ENCODE measurements at places on chromosomes 6 and 20.

- DNase-seq = peak; percentile 83
These were observed 5.8 kb upstream of the SRXN1 start for GRCh38 chr20:658731-659291.

DNA sequence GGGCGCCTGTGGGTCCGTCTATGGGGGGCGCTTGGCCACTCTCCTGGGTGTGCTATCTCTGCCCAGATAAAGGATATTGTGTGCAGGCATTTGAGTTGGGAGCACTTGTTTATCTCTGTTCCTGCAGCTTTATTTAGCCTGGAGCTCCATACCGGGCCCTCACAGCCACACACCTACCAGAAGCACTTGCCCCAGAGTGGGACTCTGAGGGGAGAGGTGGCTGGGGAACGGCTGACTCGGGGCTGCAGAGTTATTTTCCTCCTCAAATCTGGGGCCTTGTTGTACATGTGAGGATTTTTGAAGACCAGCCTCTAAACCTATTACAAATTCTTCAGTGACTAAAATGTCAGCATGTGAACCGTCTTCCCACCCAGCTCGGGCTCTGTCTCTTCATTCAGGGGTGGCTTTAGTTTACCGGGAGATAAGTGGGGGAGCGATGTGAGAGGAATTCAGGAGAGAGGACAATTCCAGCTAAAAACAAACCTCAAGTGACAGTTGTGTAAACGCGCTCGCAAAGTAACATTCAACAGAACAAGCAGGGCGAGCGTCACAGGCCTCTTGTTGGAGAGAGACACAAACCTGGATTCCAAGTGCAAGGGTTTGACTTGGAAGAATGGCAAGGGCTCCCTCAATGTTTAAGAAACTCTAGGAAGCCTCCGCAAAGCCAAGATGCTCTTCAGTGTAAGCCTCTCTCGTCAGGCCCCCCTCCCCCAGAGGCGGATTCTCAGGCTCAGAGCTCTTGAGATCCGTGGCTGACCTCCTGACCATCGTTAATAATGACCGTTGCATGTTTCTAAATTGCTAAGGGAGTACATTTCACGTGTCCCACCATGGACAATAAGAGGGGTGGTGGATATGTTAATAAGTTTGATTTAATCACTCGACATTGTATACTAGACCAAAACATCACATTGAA is 548.9 kb downstream of the QKI start:
- no peak for DNase-seq

GRCh38 chr20:60402189-60403058 is 444.2 kb downstream of the CDH26 start:
- DNase-seq = no peak

- DNase-seq = peak; percentile 50
These were observed 411.7 kb downstream of the C6orf118 start for GRCh38 chr6:164897523-164898235.

DNA sequence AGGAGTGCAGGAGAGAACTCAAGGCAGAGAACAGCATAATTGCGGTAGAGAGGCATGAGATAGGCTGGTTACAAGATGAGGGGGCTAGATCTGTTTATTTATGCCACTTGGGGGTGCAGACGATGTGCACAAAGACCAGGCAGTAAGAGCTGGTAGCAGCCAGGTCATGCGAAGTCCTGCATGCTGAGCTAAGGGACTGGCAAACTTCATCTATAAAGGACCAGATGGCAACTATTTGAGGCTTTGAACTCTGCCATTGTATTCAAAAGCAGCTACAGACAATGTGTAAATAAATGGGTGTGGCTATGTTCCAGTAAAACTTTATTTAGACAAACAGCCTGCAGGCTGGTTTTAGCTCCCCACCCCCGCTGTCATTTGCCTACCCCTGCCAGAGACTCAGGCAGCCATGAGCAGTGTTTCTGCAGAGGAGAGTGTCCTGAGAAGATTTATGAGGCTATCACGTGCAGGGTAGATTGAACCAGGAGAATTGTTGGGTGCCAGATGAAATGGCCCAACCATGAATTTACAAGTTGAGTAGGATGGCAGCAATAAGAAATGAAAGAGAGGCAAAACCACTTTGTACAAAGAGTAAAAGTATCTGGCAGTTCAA is 253.4 kb upstream of the MOCS1 start:
- no peak for DNase-seq

- no peak for DNase-seq
These were observed 79.2 kb downstream of the EPM2A start for GRCh38 chr6:145656128-145656527.

DNA sequence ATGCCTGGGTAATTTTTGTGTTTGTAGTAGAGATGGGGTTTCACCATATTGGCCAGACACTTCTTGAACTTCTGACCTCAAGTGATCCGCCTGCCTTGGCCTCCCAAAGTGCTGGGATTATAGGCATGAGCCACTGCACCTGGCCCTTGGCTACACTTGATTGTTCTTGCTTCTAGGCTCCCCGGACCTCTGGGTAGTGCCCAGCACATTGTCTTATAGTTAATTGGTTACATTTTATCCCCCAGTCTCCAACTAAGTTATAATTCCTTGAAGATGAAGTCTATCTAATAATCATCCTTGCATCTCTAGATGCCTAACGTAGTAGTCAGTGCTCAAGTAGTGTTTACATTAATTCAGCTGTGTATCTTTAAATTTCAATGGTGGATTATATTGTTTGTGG is 11.8 kb downstream of the SMPDL3A start:
- no peak for DNase-seq

GRCh38 chr6:67889682-67889995 is 745.4 kb upstream of the ADGRB3 start:
- no peak for DNase-seq

DNA sequence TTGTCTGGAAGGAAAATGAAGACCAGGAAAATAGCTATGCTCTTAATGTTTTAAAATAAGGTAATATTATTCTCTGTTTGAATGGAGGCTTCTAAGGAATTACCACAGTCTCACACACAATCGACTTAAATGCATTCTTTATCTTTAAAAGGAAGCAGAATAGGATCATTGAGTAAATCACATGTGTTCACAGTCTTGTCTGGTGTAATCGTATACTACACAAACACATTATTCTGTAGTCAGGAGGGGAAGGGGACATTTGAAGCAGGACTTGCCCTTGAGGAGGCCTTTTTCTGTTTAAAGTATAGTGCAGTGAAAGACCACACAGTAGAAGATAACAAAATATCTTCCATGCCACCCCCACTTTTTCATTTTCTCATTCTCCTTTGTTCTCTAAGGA is 20.6 kb upstream of the REV3L start:
- no peak for DNase-seq

DNA sequence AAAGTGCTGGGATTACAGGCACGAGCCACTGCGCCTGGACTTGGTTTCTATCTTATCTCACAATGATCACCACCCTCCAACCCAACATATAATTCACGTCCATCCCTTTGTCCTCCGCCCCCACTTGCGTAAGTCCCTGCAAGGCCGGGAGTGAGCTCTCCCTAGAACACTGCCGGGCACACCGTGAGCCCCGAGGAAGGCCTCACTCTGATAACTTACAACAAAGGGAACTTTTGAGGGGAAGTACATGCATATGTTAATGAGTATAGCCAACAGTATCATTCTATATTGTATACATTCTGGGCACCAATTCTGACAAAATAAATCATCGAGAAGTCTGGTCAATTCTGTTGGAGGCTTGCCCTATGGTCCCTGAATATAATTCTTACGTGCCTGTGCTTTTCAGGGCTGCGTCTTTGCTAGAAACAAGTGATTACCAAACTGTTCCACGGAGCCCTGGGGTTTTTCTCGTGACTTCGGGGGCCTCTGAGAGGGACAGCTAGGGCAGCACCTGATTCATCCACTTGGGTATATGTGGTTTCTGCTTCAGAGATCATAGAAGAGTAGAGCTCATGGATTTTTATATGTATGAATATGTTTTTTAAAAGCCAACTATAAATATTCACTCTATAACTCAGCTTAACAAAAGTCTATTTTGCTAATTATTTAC is 469.8 kb upstream of the AGPAT4 start:
- no peak for DNase-seq

GRCh38 chr6:33305052-33305451 is 6.3 kb upstream of the RGL2 start:
- DNase-seq = no peak

DNA sequence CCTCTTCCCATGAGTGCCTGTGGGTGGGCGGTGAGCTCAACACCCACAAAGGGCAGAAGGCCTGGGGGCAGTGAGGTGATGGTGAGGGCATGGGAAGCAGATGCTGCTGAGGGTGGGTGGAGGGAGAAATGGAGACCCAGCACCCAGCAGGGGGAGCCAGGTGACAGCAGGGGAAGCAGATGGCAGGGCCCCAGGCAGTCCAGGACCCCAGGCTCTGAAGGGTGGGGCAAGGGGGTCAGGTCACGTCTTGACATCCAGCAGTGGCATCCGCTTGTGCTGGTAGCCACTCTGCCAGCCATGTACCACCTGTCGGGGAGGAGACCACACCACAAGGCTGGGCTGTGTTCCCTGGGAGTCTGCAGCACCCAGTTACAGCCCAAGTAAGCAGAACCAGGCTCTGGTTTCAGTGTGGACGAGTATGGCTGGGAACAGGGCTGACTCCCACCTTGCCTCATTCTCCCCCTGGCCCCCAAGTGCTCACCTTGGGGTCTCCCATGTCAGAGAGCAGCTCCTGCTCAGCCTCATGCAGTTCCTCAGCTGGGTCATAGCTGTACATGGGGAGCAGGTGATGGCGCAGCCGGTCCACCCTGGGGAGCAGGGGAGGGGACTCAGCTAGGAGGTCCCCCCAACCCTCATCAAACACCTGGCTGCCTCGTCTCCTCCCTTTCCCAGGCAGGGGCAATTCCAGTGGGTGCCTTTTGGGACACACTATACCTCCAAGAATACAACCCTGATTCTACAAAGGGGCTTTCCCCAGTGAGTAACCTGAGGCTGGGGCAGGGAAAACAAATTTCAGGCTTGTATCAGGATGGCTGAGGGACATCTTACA is 2.0 kb downstream of the SMIM29 start:
- DNase-seq = peak; percentile 80

DNA sequence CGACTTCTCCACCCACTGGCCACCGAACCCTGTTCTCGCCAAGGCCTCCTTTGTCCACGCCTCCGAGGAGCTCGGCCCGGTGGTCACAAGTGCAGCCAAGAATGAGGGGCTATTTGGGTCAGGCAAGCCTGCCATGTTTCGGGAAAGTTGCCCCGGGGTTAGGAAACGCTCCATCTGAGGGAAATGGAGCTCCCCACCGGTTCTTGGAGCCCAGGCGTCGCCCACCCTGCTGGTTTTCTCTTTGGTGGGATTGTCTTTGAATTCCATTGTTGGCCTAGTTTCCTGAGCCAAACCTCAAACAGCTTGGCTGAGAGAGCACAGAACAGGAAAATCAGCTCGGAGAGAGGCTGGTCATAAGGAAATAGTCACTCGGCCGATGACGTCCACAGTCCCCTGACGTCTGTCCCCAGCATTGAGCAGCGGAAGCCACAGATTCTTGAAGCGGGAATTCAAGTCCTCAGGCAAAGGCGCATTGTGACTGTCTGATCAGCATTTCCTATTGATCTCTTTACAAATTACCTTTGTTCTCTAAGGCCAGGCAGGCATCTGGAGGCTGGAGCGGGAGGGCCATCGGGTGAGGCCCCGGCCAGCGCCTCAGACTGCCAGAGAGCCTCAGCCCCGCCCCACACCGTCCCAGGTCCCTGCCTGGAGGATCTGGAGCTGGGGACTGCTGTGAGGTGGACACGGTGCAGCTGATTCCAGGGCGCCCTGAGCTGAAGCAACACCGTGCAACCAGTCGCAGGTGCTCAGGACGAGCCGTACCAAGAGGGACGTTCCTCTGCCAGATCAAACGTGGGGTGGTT is 138.6 kb downstream of the DLL1 start:
- DNase-seq = no peak

DNA sequence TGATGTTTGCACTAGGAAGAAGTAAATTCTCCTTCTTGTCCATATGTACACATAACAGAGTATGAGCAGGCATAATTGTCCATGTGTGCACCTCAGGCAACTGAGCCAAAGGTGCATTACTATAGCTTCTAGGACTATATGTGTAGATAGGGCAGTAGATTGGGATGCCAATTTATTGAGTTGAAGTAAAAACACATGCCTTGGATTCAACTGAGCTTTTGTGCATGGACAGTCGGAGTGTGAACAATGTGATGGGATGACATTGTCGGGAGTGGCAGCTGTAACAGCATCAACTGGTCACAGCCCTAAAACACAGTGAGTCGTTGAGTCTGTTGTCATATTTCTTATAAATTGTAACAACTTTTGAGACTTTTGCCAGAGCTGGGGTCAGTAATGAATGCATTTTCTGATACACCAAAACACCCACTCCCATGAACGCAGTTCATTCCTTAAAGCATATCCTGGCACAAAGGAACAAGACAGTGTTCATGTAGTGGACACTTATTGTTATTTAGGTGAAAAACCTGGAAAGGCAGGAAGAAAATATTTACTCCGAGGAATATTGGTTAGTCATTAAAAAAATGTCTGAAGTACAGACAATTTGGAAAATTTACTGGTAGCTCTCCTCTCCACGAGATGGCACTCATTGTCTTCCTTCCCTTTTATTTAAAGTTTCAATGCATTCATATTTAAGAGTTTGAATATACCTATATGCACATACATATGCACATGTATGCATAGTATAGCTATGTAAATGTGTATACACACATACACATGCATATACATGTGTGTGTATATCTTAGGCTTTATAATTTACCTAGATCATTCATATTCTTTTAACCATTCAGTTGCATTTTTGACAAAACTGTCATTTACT is 302.0 kb upstream of the STXBP5 start:
- DNase-seq = no peak

DNA sequence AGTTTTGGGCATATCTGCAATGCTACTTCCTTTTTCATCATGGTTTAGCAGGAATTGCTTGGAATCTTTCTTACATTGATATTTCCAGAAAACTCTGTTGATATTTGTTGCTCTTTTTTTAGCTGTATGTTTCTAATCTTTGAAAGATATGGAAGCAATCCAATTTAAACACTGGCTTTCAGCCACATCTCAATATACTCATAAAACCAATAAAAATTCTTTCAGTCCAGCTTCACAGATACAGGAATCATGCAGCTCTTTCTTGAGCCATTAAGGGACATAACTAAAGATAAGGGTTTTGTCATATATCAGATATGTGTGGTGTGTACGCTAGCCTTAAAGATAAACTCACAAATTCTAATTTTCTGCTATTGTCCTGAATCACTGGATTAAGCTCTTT is 47.4 kb downstream of the PKIB start:
- DNase-seq = no peak

DNA sequence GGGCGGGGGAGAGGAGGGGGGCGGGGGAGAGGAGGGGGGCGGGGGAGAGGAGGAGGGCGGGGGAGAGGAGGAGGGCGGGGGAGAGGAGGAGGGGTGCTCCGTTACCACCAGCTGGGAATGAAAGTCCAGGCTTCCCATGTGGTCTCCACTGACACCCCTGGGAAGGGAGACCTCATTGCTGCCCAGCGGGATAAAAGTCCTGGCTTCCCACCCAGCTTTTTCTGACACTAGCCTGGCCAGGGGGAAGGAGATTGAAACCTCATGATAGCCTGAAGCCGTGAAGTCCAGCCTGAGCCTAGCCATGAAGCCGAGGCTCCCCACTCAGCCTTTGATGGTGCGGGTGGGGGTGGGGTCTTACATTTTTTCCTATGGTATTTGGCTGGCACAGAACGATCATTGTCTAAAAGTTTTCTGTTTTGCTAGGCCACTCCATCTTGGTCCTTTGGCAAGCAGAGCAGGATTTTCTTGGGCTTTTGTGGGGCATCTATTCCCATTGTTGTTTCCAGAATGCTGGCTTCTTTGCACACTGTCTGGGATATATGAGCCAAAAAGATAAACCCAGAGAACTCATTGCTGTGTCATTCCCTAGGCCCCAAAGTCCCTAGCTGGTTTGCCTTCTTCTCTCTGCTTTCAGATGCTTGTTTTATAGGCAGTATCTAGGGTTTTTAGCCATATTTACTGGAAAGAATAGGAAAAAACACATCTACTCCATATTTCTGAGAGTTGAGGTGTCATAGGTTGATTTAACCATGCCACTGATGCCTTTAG is 67.9 kb upstream of the RNF24 start:
- DNase-seq = peak; percentile 38

Measured in GM23338 (cell line).